ENCODE measurements at places on chromosomes 7 and 10.

DNA sequence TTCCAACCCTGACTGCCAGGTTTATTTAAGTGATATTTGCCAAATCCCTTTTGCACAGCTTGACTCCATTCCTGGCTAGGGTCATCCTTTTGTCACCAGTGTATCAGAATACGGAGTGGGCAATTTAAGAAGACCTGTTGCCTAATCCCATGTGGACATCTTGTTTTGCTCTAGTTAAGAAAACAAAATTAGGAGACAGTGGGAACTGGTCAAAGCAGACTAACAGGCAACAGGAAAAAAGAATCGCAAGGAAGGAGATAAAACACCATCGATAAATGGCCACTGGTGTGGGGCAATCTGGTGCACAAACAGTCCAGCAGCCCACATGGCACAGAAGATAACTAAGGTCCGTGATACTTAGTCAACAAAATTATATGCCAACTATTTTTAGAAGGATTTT, 21.4 kb downstream of the KDM7A start:
- DNase-seq: no peak

DNA sequence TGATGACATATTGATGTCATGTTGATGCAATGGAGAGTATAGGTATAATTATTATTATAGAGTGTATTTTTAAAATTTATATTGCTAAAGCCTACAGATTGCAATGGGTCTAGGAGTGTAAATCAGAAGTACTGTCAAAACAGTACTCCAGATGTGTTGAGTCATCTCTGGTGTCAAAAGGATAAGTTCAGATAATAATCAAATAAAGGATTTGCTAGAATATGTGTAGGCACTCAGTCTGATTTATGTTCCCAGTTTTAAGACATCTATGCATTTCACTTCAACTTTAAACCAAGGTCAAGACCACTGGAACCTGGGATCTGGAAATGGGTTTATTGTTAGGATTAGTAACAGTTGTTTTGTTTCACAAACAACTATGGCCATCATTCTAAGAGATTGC, 342.3 kb upstream of the BMPER start:
- DNase-seq: no peak

- no peak for DNase-seq
These were observed 79.0 kb upstream of the LSM8 start for GRCh38 chr7:118104812-118105441.

- DNase-seq: no peak
These were observed 86.5 kb downstream of the OTUD1 start for GRCh38 chr10:23525406-23525805.

GRCh38 chr10:72259491-72260238, 14.1 kb upstream of the DDIT4 start:
- no peak for DNase-seq

- DNase-seq: no peak
These were observed 165.6 kb downstream of the RNLS start for GRCh38 chr10:88417387-88418030.

GRCh38 chr10:101079874-101080273, 18.1 kb downstream of the KAZALD1 start:
- DNase-seq: no peak

GRCh38 chr7:69338144-69338543, 260.1 kb upstream of the AUTS2 start:
- DNase-seq: no peak

DNA sequence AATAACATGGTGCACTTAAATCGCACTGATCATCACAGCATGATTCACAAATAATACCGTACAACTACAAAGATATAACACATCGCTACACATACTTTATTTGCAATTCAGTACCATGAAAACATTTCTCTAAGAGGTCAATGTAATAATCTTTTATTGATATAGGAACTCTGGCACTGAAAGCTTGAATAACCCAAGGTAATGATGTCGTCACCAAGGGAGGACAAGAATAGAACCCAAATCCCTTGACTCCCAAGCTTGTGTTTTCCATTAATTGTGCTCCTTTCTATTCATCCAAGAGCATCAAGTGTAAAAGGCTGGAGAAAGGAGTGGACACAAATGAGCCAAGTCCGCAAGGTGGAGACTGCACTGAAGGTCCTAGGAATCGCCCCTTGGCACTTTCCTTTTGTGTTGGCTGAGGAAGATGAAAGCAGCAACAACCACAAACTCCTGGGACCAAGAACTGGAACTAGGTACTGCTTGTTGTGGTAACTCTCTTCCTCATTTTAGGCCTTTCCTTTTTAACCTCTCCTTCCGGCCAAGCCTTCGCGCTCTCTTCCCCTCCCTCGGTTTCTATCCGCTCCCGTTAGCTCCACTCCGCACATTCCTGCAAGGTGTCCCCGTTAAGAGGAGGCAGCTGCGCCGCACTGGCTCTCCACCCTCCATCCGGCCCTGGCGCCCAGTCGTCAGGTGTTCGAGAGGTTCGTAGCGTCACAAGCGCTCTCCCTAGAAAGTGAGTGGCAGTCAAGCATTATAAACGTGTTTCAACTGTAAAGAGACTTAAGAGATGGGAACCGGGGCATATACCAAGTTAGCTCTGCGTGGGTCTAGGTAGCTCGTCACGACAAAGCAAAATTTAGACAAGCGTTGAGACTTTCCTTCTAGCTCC, 1.0 kb upstream of the CBLL1 start:
- DNase-seq: peak; percentile 76

GRCh38 chr10:69479240-69480067, 28.2 kb downstream of the TSPAN15 start:
- no peak for DNase-seq

DNA sequence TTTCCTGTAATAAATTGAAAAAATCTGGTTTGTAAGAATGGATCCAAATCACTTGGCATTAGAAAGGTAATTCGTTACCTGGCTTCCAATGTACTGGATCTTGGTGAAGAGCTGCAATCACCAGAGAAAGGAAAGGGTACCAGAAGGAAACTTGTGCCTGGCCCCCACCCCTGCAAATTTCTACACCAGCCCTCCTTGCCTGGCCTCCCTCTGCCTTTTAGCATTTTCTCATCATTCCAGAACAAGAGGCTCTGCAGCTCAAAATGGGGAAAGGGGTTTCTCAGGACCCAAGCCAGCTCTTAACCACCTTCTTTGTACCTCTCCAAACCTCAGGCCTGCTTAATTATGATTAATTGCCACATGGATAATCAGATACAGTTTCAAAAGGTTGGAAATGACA, 612.8 kb upstream of the MGMT start:
- no peak for DNase-seq

- peak; percentile 77 for DNase-seq
These were observed 711 bp downstream of the NAMPT start for GRCh38 chr7:106283831-106284713.

GRCh38 chr10:113524120-113524519, 28.7 kb upstream of the HABP2 start:
- no peak for DNase-seq

DNA sequence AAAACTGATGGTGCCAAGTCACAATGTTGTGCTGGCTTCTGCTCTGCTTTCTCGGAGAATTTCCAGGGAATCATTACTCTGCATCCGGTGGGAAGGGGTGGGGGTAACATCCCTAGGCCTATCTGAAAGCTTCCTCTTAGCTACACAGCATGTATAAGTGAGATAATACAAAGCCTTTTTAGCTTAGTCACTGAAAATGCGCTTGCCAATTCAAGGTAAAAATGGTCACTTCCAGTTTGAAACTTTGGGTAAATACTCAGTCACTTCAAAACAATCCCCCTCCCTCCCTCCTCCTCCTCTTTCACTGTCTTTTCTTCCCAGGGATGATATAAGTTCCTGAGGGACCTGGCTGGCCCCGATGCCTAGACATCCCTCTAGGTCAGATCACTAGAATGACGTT, 57.3 kb upstream of the APBB1IP start:
- DNase-seq: no peak

GRCh38 chr7:98668255-98668654, 51.2 kb downstream of the NPTX2 start:
- DNase-seq: peak; percentile 54

- DNase-seq: no peak
These were observed 108.1 kb downstream of the CCDC71L start for GRCh38 chr7:106552645-106553445.

DNA sequence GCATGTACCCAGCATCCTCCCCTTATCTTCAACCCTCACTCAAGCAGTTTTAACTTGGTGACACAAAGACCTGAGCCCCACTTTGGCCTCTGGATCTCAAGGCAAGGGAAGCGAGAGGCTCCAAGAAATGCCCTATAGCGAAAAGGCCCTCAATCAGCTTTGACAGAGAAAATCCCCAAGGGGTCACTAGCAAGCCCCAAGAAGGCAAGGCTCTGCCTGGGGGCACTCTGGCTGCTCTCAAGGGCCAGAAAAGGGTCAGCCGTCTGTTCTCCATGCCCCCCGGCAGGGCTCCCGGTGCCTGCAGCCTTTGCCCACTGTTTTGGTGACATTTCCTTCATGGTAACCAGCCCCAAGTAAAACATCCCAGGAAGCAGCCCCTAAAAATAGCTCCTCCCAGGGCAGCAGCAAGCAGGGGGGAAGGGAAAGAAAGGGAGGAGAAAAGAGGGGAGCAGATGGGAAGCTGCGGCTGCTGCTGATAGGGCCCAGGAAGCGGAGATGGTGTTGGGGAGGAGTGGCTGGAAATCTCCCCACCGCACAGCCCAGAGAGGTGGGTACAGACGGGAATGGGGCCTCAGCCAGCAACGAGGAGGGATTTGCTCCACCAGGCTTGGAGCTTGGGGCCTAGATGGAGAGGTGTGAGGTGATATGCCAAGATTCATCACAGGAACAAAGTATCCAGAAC, 7.1 kb downstream of the CAMK2G start:
- no peak for DNase-seq

GRCh38 chr7:80496586-80496985, 15.3 kb downstream of the GNAT3 start:
- DNase-seq: no peak

- peak; percentile 87 for DNase-seq
These were observed at the start of gene CDCA7L for GRCh38 chr7:21945454-21946221. TSS of gene CDCA7L (minus strand) at chr7:21945899. CDS start at chr7:21945804, 95 bp downstream.

DNA sequence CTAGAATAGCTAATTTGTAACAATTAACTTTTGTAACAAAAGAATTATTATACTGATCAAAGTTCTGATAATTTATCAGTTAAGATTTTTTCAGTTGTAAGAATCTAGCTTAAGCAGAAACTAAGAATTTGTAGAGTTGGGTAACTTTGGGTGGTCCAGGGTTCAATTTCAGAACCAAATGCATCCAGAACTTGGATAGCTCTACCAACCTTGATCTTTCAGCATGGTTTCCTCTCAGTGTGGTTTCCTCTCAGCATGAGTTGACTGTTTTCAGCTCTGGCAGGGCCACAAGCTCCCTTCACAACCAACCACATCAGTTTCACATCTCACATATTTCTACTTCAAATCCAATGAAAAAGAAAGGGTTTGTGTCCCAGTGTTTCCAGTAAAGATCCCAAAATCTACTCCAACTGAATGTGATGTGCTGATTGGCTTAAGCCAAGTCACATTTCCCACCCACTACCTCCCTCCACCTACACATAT, 3.3 kb upstream of the FAS start:
- no peak for DNase-seq

DNA sequence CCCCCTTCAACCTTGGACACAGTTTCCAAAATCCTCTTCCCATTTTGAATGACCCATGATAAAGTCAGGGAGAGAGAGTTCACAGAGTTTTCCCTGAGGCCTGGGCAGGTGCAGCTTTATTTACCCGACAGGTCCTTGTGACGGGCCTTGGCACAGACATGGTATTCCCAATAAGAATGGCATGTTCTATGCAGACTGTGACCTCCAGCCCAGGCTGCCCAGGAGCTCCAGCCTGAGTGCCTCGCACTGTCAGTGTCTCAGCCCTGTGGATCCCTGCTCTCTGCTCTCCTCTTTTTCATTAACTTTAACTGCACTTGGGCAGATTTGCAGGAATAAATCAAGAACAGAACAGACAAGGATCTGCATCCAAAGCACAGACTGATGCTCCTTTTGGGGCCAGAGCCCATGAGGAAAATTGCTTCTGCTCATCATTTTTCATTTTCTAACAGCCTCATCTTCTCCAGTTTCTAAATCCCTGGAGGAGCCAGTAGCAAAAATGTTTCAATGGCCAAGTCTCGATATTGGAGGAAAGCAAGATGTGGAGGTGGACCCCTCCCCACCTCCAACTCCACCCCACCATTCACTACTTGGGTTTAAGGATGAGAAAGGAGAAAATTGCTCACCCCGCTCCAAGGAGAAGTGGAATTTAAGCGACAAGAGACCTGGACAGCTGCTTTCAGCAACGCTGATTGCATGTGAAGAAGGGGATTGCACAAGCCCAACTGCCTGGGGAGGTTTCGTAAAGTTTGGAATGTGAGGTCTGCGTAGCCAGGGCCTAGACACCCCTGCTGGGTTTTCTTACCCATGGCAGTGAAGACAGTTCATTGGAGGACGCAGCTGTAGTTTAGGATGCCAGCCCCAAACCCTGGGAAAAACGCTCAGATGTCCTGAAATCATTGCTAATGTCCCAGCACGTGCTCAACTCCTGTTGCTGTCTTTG, 225.9 kb downstream of the WDR11 start:
- DNase-seq: no peak

DNA sequence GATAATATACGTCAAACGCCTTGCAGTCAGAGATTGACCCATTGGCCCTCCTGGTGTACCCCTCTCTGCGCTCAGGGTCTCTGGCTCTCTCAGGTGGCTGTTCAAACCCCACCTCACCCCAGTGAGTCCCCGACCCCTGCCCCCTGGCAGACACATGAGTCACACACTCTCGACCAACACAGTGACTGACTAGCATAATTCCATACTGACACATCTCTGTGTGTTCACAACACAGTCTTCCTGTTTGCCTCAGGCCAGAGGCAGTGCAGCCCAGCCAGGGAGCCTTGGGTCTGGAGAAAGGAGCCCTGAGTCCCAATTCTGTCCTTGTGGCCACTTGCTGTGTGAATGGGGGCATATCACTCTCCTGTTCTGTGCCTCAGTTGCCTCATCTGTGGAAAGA, 40.1 kb downstream of the PALD1 start:
- DNase-seq: no peak

GRCh38 chr7:50783801-50784507, 1.3 kb upstream of the GRB10 start:
- DNase-seq: no peak

DNA sequence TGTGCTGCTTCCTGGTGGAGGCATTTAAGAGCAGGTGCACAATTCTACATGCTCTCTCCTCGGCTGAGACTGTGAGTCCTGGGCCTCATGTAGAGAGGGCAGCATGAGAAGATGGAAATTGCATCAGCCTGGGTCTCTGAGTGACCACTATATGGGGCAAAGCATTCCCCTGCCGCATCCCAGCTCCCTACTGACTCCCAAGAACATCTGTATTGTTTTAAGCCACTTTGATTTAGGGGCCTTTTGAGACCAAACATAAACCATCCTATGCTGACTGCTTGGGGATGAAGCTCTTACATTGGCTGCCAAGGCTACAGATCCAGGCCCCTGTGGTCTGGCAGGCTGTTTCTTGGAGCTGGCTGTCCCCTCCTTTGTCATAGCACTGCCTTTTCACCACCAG, 101.3 kb upstream of the TBX20 start:
- DNase-seq: no peak

DNA sequence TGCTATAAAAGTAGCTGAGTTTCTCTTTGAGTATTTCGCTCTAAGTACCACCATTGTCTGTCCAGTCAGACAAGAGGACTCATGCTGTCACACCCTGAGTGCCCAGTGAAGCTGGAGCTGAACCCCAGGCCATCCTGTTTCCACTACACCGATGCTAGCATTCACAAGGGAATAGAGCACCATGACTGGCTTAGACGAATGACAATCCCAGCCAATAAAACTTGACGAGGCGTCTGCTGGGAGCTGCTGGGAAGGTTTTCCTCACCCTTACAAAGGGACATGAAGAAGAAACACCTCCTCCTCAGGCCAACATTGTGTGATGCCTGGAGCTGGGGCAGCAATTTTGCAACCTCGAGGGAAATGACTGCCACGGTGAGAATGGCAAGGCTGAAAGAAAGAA, 17.5 kb upstream of the SLIT1 start:
- DNase-seq: no peak
